Fibroblast of skin of right quadriceps (primary cell): ENCODE measurements at places on chromosomes 16 and 17.

DNA sequence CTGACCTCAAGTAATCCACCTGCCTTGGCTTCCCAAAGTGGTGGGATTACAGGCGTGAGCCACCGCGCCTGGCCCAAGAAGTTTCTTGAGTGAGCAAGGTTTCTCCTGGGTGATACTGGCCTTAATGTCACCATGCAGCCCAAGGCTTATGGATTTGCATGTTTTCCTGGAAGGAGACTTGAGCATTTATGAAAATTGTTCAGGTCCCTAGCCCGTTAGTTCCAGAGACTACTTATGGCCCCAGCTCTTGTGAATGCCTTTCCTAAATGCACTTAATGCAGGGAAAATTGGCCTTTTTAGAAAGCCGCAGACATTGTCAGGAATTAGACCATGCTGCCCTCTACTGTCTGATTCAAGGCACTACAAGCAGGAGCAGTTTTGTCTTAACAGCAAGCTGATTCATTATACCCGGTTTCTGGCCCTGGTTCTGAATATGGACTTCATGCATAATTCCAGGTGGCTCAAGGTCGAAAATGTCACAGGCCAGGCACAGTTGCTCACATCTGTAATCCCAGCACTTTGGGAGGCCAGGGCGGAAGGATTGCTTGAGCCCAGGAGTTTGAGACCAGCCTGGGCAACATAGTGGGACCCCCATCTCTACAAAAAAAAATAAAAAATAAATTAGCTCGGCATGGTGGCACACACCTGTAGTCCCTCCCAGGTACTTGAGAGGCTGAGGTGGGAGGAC, 91.3 kb downstream of the SNX29 start:
- peak; percentile 71 for DNase-seq

GRCh38 chr17:27257031-27257357, 36.9 kb upstream of the WSB1 start:
- no peak for DNase-seq

- DNase-seq, result peak; percentile 83
Observed at GRCh38 chr16:83814659-83814985, 6.8 kb downstream of the HSBP1 start.

DNA sequence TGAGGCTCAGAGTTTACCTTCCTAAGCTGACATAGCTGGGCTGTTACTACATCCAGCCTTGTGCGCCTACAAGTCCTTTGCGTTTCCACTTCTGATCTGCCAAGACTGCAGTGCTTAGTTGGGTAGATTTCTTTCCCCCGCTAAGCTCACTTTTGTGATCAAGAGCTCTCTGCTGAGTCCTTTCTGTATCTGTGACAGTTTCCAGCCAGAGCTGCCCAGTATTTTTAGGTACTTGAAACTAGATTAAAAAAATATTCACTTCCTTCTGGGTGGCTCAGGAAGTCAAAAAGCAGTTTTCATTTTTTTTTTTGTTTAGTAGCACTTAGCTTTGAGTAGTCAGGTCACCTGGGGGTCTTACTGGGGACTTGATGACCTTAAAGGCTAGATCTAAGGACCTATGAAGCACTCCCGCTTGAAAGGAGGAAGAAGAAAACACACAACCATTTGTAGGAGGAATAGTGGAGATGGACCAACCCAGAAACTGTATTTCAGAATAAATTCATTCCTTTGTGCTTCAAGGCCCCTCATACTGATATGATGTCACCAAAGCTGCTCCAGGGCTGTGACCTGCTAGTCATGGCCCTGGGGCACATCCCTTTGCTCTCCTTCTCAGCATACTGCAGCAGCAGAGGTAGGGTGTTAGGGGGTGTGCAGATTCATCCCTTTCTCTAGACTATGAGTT, 75.6 kb upstream of the HNF1B start:
- DNase-seq, result no peak

DNA sequence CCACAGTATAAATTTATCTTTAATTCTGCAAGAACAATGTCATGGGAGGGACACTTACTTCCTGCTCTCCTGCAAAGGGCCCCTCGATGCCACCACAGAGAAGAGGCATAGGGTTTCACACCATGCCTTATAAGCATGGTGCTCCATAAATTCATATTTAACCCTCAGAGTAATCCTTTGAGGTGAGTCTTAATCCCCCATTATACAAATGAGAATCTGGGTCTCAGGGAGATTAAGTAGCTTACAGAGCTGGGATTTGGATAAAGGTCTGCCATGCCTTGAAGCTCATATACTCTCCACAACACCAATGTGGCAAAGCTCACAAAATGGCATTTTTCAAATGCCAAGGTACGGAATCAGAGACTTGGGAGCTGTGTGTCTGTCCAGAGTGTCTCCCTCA, 268.5 kb upstream of the CCL2 start:
- DNase-seq, result no peak

- no peak for DNase-seq
Observed at GRCh38 chr17:33704856-33705255, 411.8 kb upstream of the ASIC2 start.

GRCh38 chr17:17737961-17738894, 57.0 kb downstream of the RAI1 start:
- DNase-seq, result no peak

GRCh38 chr16:69077251-69077650, 28.2 kb upstream of the HAS3 start:
- DNase-seq, result peak; percentile 18

GRCh38 chr16:72554935-72555334, 383.0 kb upstream of the PMFBP1 start:
- DNase-seq, result no peak

DNA sequence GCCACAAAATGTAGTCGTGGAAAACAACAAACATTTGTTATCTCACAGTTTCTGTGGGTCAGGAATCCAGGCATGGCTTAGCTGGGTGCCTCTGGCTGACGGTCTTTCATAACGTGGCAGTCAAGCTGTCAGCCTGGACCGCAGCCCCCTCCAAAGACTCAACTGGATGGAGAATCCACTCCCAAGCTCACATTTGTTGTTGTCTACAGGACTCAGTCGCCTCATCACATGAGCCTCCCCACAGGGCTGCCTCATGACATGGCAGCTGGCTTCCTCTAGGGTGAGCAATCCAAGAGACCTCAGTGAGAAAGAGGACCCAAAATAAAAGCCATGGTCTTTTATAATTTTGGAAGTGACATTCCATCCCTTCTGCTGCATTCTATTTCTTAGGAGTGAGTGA, 34.7 kb upstream of the AKAP1 start:
- no peak for DNase-seq

DNA sequence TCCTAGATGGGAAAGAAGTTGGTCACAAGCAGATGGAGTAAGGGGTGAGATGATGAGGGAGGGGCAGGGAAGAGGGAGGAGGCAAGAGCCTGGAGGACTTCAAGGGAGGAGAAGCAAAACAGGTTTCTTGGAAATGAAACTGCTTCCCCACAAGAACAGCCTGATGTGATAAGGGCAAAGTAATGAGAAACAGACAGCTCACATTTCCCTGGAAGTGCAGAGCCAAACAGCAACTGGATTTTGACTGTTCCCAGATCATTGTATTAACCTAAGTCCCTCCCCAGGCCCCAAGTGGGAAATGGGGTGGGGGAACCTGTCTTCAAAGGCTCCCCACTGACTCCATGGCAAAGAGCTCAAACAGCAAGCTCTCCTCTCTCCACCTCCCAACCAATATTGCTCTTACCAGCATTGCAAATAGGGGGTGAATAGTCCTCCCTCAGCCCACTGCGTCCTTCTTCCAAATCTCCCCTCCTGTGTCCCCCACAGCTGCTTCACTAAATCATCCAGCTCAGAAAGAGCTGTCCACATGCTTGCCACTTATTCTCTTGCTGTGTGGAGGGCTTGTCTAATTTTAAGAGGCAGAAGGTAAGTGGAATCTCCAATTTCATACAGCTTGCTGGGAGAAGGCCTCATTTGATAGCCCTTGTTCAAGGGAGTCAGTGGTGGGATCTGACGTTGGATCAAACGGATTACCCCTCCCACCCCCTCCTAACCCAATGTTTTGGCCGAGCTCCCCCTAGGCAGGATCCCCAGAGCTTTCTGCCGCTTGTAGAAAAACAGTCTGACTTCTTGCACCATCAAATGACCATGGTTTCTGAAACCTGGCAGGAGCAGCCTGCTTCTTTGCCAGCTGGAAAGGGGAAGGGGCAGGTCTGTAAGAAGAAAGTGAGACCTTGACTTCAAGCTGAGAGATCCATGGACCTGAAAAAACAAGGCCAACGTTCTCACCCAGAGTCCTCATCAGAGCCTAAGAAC, 56.3 kb upstream of the SMIM36 start:
- DNase-seq, result no peak

DNA sequence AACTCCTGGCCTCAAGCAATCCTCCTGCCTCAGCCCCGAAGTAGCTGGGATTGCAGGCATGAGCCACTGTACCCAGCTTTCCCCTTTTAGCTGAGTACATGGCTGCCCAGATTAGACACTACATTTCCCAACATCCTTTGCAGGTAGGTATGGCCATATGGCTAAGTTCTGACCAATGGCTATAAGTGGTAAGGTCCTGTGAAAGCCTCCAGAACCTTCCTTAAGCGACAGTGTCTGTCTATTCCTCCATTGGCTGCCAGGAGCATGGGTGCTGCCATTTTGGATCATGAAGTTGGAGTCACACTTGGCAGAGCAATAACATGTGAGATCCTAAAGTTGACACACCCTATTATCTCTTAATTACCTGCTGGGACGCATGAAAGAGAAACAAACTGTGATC, 24.4 kb upstream of the CRHR1 start:
- DNase-seq, result no peak

- no peak for DNase-seq
Observed at GRCh38 chr16:9837481-9837880, 344.7 kb downstream of the GRIN2A start.

DNA sequence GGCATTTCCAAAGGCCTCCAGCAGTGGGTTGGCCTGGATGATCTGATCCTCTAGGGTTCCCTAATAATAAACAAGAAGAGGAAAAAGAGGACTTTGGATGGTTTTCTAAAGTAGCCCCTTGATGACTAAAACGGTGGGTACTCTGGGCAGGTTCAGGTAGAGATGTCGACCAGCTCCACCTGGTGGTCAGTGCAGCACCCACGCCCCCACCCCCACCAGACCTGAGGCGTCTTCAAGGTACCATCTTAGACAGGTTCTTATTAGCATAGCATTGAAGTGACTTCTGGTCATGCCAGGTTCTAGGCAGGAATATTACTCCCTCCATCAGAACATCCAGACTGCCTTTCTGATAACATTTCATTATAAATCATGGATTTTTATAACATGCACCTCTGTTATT, 15.0 kb downstream of the MYH13 start:
- no peak for DNase-seq

- DNase-seq, result peak; percentile 25
Observed at GRCh38 chr17:47742319-47743181, 9.5 kb downstream of the TBX21 start.

DNA sequence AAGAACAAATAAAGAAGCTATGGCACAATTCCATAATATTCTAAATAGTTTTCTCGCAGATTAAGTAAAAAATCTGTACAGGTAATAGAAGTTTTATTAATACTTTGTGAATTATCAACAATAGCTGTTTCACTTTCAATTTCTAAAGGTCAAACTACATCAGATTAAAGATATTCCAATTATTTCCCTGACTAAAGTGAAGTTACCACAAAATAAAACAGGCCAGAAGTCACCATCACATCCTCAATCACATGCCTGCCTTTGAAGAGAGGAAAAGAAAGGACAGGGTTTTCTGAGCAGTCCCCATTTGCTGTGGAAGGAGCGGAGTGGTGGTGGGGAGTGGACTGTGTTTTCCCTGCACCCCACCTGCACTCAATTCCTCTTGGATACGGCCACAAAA, 11.1 kb downstream of the ITFG1 start:
- DNase-seq, result no peak

- DNase-seq, result no peak
Observed at GRCh38 chr16:59242556-59242955, 508.4 kb upstream of the GOT2 start.

GRCh38 chr17:4365628-4366326, 698 bp downstream of the UBE2G1 start:
- DNase-seq, result peak; percentile 19

DNA sequence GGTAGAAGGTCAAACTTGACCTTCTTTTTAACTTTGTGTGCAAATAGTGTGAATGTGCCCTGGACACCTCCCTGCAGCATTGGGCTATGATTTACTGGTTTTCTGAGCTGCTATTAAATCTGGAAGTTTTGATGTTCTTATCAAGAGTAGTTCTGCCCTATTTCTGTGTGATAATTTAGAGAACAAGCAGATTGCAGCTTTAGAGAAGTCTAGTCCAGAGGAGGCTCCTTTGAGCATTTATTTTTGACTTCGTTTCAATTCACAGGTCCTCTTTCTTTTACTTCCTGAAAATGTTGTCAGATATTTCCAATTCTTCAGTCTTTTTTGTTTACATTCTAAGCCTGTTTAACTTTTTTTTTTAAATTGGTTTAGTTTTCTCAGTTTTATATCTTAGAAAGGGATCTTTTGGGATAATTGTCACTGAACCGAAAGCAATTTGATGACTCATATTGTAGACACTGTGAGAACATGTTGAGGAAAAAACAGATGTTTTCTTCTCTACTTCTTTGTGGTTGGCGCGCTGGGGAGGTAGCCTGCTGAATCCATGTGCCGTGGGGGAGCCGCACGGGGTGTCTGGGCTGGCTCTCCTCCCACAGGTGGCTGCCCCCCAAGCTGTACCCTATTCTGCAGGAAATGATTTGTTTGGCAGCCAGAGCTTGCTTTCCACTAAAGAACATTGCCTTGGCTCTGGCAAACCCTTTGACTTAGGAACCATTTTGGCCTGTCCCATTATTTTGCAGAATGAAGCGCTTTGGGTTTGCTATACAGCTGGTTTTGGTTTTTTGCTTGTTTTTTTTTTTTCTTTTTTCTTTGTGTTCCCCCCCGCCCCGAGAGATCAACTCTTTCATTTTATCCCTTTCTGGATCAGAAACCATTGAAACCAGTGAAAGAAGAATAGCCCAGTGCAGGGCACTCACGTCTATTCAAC, 53.4 kb downstream of the MFSD11 start:
- DNase-seq, result peak; percentile 59

- no peak for DNase-seq
Observed at GRCh38 chr16:86492961-86493629, 17.2 kb upstream of the FOXF1 start.

- no peak for DNase-seq
Observed at GRCh38 chr16:68190081-68190480, 45.8 kb downstream of the ESRP2 start.

GRCh38 chr16:67164599-67165061, at the start of gene HSF4:
Gene HSF4, plus strand, starts transcription at chr16:67164745. Its CDS starts 67 bp downstream, at chr16:67164812.
- DNase-seq, result no peak

GRCh38 chr17:7003745-7004144, 7.9 kb downstream of the ALOX12 start:
- no peak for DNase-seq

- peak; percentile 86 for DNase-seq
Observed at GRCh38 chr17:68383443-68384321, 73.6 kb downstream of the WIPI1 start.

GRCh38 chr17:61757168-61757567, 106.2 kb downstream of the BRIP1 start:
- DNase-seq, result no peak

GRCh38 chr16:16004314-16004749, 54.9 kb downstream of the ABCC1 start:
- peak; percentile 91 for DNase-seq

DNA sequence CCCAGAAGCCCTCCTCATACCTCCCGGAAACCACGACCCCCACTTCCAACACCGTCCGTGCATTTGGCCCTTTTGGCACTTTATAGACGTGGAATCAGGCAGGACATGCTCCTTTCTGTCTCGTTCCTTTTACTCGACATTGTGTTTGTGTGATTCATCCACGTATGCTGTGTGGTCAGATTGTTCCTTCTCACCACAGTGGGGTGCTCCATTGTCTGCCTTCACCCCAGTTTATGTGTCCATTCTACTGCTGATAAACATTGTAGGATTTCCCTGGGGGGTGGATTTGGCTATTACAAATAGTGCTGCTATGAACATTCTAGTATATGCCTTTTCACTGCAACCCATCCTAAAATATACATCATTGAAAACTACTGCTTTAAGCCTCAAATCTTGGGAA, 28.9 kb upstream of the RPH3AL start:
- DNase-seq, result no peak
